ENCODE measurements at places on chromosomes 12 and 14.

DNA sequence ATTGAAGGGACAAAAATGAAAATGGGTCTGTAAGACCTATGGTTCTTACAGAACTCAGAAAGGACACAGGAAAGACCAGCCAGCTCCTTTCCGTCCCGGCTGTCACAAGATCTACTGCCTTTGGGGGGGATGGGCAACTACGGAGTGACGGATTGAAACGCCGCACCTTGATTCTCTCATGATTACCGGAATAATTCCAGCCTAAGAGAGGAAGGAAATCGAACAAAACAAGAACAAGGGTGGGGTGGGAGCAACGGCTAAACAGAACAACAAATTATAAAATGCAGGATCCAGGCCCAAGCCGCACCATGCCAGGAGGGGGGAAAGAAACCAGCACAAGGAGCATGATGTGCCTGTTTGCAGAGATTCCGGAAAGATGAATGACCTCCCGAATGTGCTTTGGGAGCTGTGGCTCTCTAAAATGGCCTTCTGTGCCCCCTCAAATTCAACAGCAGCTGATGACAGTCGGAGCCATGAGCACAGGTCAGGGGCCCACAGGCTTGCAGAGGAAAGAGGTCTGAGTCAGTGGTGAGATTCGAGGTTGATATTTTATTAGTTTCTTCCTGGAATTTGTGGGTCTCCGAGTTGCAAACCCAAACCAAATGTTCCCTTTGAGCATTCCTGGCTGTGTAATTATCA is 72.1 kb downstream of the SPRING1 start:
- no peak for DNase-seq

DNA sequence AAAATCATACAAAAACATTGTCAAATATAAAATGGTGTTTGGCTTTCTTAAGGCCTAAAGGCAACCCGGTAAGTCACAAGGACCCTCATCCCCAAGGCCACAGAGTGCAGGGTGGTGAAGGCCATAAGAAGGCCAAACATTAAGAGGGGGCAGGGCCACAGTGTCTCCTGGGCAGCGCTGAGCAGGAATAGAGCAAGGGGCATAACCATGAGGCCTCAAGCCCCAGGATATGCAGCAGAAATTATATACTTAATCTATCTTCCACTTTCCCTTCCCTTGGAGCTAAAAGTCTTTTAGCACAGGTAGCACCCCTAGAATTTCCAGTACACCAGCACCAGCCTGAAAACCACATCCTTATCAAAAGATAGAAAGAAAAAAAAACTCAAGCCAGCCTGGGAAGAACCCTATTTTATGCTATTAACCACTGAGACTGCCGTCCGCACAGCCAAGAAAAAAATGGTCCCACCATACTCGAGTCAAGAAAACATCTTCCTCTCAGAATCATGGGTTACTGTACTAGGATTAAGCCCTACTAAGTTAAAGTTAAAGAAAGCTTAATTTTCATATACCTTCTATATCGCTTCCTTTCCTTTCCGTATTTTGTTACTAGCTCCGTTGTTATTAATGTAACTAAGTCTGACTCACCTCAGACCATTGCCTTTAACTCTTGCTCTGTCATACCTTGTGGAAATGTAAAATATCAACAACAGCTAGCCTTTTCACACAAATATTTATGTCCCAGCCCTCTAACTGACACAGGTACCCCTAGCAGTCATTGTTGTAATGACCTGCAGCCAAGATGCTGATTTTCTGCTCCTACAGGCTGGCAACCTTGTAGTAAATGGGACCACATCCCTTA is 20.1 kb downstream of the KLRK1 start:
- DNase-seq: no peak

- DNase-seq: no peak
Observed at GRCh38 chr12:132354211-132354981, 25.0 kb upstream of the GALNT9 start.

GRCh38 chr14:68735856-68736255 is 57.0 kb downstream of the ZFP36L1 start:
- no peak for DNase-seq

DNA sequence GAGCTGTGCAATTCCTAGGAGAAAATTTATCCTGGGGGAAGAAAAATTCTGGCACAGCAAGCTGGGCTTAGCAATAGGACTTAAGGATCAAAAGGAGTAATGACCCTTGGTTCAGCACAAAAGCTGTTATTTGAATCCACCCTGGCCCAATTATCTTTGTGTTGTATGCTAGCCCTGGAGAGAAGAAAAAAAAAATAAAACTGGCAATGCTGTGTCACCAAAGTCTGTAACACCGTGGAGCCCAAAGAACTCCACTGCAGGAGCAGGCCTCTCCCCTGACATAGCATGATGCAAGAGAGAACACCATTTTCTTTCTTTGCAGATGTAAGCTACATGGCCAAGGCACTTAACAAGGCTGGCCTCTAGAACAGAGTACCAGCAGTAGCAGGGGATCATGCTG is 63.0 kb upstream of the ARHGAP5 start:
- no peak for DNase-seq

DNA sequence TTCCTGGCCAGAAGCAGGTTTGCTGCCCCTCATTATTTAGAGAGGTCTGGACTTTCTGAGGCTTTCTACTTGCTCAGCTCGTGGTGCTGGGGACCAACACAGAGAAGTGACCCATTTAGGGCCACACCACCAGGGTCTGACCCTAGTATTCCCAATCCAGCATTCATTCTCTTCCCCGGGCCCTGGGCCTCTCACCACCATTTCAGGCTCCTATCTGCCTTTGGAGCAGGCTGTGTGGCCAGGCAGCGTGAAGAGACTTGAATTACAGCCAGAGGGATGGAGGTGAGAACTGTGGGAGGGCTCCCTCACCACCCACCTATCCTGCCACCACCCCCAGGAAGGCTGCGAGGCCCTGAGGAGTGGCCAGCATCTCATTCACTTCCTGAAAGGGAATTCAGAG is 24.6 kb downstream of the FAM222A start:
- no peak for DNase-seq

GRCh38 chr12:49543914-49544815 is 5.3 kb downstream of the KCNH3 start:
- no peak for DNase-seq

DNA sequence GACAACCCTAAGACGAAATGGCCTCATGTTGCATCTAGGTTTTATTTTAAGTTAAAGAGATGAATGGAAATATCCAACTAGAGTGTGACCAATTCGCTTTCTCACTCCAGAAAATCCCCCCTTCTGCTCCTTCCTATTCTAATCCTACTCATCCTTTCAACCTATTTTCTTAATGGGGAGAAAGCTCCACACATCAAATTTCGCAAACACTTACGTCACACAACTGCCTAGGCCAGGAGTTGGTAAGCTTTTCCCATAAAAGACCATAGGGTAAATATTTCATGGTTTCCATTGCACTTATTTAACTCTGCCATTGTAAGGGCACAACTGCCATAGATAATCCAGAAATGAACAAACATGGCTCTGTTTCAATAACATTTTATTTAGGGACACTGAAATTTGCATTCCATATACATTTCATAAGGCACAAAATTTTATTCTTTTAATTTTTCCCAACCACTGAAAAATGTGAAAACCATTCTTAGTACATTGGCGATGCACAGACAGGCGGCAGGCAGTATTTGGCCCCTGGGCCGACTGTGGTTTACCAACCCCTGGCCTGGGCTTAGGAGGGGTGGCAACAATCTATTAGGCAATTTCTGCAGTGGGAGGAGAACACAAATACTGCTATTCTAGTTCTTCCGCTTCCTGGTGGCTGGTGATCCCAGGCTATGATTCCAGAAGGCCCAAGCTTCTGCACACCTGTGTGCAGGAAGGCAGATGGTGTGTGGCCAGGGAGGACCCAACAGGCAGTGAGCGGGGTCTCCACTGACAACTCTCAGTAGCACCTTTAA is 67.2 kb upstream of the FOXN3 start:
- DNase-seq: no peak

DNA sequence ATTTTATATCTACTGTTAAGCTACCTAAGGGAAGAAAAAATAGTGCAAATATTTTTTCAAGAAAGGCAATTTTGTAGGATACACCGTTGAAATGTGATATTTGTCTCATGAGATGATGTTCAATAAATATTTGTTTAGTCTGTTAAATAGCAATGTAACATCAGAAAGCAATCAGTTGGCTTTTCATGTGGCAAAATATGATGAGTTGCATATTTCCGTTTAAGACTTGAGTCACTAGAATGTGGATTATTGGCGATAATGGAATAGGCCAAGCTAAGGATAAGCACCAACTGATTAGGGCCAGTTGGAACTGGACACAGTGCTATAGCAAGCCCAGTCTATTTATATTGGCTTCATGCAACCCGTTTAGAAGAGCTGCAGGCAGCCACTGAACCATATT is 250.4 kb upstream of the SLC16A7 start:
- no peak for DNase-seq

- DNase-seq: peak; percentile 68
Observed at GRCh38 chr12:69555461-69555860, 29.8 kb upstream of the CCT2 start.

DNA sequence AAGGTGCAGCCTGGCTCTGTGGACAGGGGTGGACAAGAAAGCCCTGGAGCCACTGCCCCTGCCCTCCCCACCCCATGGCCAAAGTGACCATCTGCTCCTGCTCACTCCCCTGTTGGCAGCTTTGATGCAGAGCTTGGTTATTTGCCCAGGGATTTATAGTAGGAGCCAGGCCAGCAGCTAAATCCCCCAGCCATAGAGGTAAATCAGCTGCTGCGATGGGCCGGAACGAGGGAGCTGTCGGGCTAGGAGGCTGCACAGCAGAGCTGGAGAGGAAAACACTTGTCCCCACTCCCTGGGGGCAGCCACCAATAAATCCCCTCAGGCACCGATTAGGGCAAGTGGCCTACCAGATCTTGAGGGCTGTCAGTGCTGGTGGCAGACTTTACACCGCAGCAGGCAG is 26.0 kb downstream of the SMUG1 start:
- no peak for DNase-seq
